ENCODE measurements at places on chromosomes 3 and 15. TPM values are rescaled to one million over a fixed set of nuclear protein-coding genes. Genes with fewer than 3 reads are reported as not detected.

The RBPMS2 gene
- 255 TPM for total RNA-seq

The ECE2 gene
- not detected for total RNA-seq

The CFAP161 gene
- 0.38 TPM for total RNA-seq

The ONECUT1 gene
- not detected for total RNA-seq

The COL6A5 gene
- total RNA-seq: not detected

The GTPBP8 gene
- total RNA-seq: 27.6 TPM

The CCR8 gene
- total RNA-seq: not detected

The LMOD3 gene
- 149 TPM for total RNA-seq

The CD200 gene
- total RNA-seq: 0.92 TPM

The PRKAR2A gene
- total RNA-seq: 57.9 TPM

The KPNA1 gene
- 71.7 TPM for total RNA-seq

The SLC12A1 gene
- not detected for total RNA-seq

The LRRC15 gene
- total RNA-seq: 0.14 TPM

Measured in Right ventricle myocardium inferior (tissue), 1 donor.